ENCODE measurements at places on chromosomes 5 and 9.

DNA sequence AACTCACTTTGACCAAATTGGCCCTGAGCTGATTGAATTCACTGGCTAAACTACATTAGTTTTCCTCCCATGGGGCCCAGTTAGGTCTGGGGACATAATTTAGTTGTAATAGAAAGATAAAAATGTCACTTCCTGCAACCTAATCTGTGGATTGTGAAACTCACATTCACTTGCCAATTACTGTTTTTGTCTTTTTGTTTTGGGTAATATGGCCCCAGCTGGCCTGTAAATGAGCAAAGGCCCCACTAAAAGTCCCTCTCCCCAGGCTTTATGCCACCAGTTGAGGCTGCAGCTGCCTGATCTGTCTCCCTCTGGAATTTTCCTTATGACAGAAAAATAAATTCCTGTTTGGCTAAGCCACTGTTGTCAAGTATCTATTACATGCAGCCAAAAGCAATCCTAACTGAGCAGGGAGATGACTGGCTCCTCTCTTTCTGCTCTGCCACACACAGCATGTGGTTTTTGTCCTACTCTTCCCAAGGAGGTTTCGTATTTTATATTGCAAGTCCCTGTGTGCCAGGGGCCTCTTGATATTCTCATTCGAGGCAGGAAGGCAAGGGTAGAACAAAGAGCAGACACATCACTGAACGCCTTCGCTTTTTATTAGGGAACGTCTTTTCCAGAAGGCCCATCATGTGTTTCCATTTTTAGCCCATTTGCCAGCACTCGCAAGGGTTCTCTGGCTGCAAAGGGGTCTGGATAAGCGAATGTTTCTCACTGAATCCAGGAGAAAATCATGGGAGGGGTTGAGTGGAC lies 24.1 kb upstream of the SLC25A48 start:
- peak; percentile 13 for DNase-seq

DNA sequence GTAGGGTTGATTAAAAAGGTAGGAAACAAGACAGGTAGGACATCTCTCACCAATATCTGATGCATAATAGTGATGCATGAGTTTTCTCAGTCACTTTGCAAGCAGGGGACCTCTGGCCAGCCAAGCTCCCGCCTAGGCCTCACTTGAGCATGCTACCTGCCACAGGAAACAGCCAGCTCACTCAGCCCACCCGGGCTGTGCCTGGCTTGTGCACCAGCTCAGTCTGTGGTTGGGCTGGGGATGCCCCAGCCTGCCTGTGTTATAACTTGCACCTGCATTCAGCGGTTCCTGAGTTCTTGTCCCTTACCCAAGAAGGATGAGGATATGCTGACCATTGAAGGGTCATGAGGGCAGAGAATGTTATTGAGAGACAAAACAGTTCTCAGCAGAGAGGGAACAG lies 172.8 kb upstream of the PLCXD3 start:
- DNase-seq = peak; percentile 11

GRCh38 chr5:139394654-139395566 lies at the start of gene PROB1:
TSS of gene PROB1 (minus strand) at chr5:139395104. CDS start at chr5:139395081, 23 bp downstream.
- DNase-seq = no peak

DNA sequence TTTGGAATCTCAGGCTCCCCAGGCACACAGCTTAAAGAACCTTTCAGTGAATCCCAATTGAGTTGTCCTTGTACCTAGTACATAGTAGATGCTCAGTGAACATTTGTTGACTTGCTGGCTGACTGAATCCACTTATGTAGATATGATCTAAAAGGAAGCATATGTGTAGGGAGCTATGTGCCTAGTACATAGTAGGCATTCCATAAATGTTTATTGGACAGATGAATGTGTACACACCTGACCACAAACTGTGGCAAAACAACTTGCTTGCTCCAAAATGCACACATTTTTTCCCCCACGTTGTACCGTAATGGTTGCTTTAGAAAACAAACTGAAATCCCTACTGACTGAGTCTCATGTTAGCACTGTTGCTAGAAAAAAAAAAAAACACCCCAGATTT lies 80.2 kb upstream of the IL12B start:
- no peak for DNase-seq

DNA sequence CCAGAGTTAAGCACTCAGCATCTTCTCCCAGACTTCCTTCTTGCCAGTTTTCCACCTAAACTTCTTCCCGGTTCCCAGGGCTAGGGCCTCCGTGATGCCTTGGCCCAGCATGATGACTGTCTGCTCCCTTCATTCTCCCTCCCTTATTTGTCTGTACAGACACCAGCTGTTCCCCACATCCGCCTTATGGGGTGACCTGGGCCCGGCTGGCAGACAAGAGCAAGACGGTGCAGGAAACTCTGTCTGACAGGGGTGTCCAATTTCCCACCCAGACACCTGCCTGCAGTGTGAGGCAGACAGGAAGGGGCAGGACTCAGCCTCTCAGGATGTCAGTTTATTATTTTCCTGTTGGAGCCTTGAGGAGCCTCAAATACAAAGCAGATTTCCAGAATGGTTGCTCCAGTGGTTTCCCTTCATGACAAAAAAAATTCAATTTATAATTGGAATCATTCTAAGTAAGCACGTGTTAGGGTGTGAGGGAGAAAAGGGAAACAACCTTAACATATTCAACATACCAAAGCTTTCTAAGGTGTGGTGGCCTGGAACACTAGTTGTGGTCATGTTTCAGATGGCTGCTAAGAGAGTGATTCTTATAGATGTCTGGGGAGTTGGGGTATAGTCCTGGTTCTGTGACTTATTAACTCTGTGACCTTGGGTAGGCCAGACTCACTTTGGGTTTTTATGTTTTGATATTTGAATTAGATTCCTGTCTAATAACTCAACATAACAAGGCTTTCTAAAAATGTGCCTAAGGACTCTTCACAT lies 234.5 kb downstream of the PAPPA start:
- DNase-seq = peak; percentile 24

DNA sequence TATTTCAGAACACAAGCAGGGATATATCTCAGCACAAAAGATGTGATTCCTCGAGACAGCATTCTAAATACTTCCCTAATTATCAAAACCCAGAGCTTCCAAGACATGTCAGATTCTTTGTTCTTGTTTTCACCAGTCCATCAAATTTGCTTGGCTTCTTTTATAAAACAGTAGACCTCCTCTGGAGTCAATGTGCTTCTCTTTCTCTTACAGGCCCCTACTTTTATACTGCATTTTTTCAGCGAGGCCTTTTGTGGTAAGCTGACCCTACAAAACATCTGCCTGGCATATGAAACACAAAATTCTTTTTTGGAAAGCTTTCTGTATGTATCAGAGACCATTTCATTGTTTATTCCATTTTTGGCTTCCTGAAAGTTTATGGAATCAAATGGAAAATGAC lies 81.8 kb downstream of the ARSB start:
- no peak for DNase-seq

DNA sequence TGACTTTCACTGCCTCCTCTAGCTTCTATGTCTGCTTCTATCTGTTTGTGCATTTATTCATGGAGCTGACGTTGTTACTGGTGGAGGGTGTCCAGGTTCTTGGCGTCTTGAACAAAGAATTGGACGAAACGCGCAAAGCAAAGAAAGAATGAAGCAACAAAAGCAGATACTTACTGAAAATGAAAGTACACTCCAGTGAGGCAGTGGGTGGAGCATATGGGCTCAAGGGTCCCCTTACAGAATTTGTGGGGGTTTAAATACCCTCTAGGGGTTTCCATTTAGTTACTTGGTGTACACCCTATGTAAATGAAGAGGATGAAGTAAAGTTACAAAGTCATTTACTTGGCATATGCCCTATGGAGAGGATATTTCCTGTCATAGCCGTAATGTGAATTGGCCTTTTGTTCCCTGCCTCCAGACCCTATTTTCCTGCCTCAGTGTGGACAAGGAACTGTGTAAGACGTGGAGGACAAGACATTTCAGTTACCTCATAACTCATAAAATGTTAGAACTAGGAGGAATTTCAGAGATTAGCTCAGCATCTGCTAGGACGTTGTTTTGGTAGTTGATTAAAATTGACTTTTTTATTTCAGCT lies 3.1 kb downstream of the POLR3G start:
- no peak for DNase-seq

- DNase-seq = no peak
Measured at GRCh38 chr5:136766456-136766855, 401.1 kb upstream of the TRPC7 start.

GRCh38 chr5:162289489-162289888 lies 221.9 kb downstream of the GABRG2 start:
- no peak for DNase-seq

DNA sequence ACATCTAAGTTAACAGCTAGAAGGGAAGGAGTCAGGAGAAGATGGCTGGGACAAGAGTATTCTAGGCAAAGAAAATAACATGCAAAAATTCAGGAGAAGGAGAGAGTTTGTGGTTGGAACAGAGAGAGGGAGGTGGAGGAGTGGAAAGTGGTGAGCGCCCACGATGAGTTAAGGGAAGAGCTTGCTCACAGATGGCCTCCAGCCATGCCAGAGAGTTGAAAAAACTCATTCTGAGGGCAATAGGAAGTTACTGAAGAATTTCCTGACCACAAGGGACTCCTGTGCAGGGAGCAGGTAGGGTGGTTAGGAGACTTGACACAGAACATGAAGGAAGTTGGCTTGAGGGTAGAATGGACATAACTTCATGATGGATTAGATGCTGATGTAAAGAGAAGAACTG lies 159.7 kb downstream of the DOCK2 start:
- no peak for DNase-seq

- DNase-seq = no peak
Measured at GRCh38 chr5:150202501-150202900, 12.6 kb downstream of the SLC6A7 start.
